ENCODE measurements at places on chromosomes 3 and 15.
A peak's percentile ranks its signal among the peaks of the same experiment; 100 is the strongest.

DNA sequence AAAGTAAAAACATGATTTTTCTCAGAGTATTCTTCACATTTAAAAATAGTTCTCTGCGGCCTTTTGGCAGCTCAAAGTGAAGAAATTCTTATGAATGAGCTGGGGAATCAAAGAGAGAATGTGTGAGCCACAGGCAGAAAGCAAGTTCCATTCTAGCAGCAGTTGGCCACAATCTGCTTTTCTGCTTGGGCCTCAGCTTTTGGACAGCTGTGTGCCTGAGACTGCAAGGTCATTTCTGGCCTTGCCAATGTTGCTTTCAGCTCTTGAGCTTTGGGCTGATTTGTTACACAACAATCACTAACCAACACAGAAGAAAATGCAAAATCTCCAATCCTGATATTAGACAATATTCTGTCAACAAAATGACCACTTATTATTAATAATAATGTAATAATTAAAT is 14.4 kb upstream of the TM4SF4 start:
- no peak for DNase-seq

- DNase-seq = no peak
Observed at GRCh38 chr3:112744825-112745566, 101.7 kb downstream of the CD200R1L start.

GRCh38 chr15:51814606-51815005 is 14.8 kb upstream of the TMOD3 start:
- no peak for DNase-seq

DNA sequence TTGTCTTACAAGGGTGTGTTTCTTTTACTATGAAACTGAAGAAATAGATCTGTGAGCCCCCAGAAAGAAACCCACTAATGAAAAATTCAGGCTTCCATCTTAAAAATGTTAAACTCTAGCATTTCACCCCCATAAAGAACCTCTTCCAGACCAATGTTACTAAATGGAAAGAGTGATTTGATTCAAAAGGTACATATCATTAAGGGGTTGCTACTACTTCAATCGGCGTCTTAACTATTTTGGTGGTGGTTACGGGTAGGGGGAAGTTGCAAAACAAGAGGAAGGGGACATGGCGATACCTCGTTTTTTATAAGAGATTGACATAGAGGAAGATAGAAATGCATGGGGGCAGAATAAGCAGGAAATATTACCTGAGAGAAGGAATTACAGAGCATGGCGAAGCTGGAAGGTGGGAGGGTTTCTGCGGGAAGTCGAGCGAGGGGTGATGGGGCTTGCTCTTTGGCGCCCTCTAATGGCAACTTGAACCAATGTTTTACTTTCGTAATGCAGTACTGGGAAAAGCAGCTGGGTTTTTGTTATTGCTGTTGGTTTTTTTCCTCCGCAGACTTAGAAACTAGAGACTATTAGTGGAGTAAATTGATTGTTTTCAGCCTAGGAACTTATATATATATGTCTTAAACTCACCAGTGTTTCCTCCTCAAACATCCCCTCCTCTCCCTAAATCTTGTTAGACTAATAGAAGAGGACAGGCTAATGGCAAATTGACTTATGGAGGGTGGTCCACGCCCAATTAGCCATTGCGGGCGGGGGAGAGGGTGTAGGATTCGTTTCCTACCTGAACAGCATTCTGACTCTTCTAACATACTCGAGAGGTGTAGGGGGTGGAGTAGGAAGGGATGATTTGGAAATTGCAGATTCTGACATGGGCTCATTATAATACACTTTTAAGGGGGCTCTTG is 11.3 kb upstream of the SOX2 start:
- peak; percentile 42 for DNase-seq

- no peak for DNase-seq
Observed at GRCh38 chr15:40877694-40878093, 3.7 kb upstream of the RHOV start.

GRCh38 chr3:178370387-178370786 is 165.8 kb upstream of the KCNMB2 start:
- no peak for DNase-seq

DNA sequence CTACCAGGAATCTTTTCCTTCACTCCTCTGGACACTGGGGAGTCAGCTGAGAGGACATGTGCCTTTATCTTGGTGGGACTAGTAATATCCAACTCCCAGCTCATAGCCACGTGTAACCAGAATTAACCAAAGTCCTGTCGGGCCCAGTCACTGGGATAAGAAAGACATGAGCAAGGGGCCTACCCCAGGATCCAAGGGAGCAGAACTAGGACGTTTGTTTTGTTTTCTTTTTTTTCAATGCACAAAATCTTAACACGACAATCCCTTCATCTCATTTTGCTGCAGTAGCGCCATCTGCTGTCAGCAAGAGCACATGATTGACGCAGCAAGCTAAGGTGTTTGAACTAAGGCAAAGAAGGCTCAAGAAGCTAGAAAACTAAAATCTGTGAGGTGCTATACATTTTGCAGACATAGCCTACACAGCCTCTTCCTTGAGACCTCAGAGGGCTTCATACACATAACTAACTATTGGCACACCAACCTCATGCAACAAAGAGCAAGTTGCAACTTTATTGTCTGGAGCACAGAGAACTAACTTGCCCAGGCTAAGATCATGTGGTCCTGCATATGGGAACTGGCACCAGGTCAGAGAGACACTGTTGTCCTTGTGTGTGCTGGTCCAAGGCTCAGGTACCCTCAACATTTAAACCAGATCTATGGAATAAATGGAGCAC is 43.6 kb downstream of the RLBP1 start:
- peak; percentile 62 for DNase-seq

DNA sequence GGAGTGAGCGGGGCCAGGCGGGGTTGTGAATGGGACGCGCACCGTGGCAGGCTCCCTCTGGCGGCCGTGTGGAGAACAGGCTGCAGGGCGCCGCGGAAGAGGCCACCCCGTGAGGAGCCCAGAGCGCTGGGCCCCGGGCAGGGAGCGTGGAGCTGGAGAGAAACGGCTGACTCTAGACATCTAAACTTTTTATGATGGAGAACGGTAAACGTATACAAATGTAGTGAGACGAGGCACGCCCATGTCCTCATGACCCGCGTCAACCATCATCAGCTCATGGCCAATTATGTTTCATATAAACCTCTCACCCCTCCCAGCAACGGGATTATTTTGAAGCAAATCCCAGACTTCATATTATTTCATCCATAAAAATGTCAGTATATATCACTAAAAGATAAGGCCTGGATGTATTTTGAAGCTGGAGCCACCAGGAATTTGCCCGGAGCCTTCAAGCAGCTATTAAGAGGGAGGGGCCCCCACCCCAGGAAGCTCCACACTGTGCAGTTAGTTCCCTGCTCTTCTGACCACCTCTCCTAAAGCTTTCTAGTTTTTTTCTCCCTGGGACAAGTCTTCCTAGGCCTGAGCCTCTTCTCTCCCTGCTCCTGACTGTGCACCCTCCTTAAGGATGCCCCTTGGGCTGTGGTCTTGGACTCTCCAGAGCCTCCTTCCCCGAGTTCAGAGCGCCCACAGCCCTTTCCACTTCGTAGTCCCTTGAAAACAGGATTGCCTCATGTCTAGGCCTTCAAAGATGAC is 149.5 kb downstream of the SMAD6 start:
- DNase-seq = peak; percentile 76

DNA sequence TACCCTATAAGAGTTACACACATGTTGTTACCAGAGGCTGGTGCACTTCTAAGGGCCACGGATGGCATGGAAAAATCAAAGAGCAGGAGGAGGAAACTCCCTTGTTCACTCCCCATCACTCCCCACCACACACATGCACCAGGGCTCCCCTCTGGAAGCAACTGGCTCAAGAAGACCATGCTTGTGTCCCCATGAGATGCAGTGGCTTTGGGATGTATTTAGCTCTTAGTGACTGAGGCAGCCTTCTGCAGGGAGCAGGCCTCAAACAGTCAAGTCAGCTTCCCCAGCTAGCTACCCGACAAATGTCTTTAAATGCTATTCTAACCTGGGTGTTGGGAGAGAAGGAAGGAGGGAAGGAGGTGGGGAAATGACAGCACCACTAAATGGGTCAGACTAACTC is 32.9 kb upstream of the RAD18 start:
- no peak for DNase-seq

DNA sequence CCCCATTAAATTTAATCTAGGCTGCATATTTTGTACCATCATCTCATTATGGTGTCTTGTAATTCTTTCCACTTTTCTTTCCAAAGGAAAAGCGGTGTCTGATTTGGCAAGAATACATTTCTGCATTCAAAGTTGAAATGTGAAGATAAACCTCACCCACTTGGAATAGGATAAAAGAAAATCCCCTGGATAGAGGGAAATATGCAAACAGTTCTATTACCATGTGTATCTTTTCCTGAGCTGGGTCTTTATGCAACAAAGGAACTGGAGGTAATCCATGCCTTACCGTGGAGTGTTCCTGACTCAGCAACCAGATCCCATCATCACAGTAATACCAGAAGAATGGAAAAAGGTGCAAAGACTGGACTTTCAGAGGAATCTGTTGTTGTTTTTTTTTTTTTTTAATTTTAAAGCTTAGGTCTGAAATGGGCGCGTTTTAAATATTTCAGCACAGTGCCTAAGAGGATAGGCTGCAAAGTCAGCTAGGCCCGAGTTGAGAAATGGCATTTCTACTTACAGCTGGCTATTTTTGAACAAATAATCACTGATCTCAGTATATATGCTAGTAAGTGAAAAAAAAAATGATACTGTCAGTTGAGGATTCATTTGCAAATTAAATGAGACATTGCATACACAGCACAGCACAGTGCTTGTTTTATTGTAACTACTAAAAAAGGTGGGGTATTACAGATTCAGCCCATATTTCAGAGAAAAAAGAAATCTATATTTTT is 55.5 kb upstream of the ADAMTS9 start:
- DNase-seq = no peak

GRCh38 chr3:138078096-138078495 is 37.3 kb downstream of the DZIP1L start:
- no peak for DNase-seq

DNA sequence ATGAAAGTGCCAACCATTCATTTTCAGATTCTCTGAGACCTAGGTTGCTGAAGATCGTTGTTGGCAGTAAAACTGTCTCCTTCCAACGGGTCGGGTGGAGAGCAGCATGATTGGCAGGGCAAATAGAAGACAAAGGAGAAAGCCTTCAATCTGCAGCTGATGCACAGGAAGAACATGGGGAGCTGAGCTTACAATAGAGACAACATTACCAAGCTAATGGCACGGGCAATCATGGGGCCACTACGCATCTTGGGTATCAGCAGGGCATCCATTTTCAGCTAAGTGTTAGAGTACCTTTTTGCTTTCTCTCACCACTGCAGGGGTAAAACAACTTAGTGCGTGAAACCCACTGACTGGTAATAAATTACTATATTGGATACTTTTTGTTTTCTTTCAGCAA is 114.8 kb downstream of the WDR72 start:
- DNase-seq = no peak

DNA sequence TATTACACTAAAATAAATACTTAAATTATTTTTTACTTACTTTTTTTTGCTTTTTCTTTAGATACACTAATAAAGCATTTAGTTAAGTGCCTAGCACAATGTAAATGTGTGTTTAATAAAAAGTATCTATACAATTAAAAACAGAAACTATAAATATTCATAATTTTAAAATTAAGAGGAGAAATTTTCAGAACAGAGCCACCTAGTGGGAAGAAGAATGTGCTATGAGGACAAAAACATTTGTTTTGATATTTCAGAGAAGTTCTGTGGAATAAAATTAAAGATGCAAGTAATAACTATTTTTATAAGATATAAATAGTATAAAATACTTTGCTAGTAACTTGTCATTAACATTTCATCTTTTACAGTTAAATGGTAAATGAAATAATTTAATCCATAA is 33.6 kb upstream of the PLSCR5 start:
- no peak for DNase-seq

DNA sequence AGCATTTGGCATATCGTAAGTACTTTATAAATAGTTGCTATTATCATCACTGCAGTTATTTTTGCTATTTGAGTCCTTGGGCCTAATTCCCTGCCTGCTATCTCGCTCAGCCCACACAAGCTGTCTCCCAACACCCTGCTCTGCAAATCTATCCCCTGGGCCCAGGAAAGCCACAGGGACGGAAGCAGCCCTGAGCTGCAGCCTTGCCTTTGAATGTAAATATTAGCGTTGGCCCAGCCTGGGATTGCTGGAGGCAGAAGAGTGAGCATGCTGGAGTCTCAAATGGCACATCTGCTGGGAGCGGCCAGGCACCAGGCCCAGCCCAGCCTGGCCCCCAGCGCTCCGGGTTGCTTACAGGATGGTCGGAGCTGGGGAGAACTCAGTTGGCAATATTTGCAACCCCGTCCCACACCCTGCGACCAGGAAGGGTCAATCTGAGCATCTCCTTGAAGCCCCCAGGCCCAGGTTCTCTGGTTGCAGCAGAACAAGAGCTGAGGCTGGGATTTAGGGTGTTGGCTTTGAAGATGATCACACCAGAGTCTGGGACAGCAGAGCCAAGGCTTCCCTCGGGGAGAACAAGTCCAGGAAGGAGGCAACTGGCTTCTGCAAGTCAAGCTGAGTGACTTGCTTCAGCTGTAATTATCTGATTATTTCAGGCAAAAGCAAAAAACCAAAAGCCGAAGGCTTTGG is 529.6 kb downstream of the SHQ1 start:
- DNase-seq = no peak

GRCh38 chr15:100336061-100336460 is 5.7 kb downstream of the ADAMTS17 start:
- DNase-seq = no peak

GRCh38 chr3:160287666-160288065 is 62.4 kb downstream of the C3orf80 start:
- DNase-seq = no peak

DNA sequence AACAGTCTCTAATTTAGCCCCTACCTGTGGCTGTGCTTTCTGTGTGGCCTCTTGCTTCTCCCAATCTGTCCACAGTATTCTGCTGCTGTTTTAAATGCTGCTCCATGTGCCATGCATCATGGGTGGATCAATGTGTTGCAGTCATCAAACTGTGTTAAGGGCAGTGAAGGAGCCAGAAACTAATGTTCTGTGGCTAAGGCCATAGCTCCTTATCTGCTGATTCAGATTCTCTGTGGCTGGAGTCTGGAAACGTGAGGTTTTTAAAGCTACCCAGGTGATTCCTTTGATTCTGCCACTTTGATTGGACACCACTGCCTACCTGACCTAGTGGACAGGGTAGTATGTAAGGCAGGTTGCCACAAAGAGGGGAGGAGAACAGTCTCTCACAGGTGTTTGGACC is 44.8 kb downstream of the MORC1 start:
- DNase-seq = no peak

GRCh38 chr3:88985491-88985890 is 121.9 kb upstream of the EPHA3 start:
- no peak for DNase-seq

- no peak for DNase-seq
Observed at GRCh38 chr15:38671675-38672254, 107.2 kb upstream of the RASGRP1 start.

- no peak for DNase-seq
Observed at GRCh38 chr15:41944313-41944940, 27.9 kb downstream of the EHD4 start.

All from stimulated activated CD4-positive, alpha-beta T cell treated with anti-CD3 and anti-CD28 coated beads, Interleukin-2, amount 100 ng/mL, for 48 hours (primary cell).